ENCODE measurements at places on chromosomes 11 and 22. TPM values are rescaled to one million over a fixed set of nuclear protein-coding genes. Genes with fewer than 3 reads are reported as not detected.

Gene ZP1
- 1.3 TPM for total RNA-seq

Gene MUC6
- total RNA-seq: 1.3 TPM

Gene CDC45
- 0.98 TPM for total RNA-seq

Gene IRAG1
- 3.1 TPM for total RNA-seq

Gene TYR
- 0.19 TPM for total RNA-seq

Gene ZBED4
- 16.2 TPM for total RNA-seq

Gene NPTXR
- 12.5 TPM for total RNA-seq

DNA sequence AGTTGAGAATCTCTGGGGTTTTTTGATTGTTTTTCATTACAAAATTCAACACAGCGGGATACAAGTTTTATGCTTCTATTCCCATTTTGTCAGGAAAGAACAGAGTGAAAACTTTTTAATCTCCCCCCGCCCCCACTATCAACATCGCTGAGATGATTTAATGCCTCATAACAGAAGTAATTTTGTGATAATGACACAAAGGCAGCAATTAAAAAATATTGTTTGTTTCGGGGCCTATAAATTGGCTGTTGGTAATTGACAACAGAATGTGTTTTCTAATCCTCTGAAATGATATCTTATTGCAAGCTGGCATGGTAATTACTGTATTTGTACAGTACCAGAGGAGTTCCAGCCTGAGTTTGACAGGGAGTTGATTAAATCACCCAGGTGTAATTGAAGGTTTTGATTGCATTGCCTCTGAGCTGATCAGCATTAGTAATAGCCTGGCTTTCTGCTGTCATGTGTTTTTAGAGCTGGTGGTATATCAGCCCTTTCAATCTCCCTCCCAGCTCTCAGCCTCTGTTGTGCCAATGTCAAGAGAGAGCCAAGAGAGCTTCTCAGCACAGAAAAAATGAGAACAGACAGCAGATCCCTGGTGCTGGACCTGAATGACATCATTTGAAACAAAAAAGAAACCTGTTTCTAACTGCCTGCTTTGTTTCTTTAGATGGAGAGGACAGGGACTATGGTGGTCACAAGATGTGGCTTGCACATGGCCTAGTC lies 265.1 kb downstream of the FAM76B start:
- ATAC-seq: peak; percentile 81

DNA sequence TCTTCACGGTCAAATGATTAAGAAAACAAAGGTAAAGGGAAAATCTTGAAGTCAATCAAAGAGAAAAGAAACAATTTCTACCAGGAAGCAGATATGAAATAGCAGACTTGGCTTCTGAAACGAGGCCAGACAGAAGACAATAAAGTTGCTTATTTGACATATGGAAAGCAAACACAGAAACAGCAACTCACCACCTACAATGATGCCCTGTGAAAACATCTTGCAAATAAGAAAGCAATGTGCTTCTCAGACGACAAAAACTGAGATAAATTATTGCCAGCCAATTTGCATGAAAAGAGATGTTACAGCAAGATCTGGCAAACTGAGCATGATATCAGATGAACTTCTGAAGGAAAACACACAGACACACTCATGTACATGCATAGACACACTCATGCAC lies 45.9 kb upstream of the CTSC start:
- no peak for ATAC-seq

GRCh38 chr22:19984851-19985811 lies 31.5 kb downstream of the ARVCF start:
- no peak for ATAC-seq

- no peak for ATAC-seq
These were observed 122.2 kb downstream of the ARL14EP start for GRCh38 chr11:30445056-30445455.

- ATAC-seq: no peak
These were observed 26.6 kb upstream of the ACER3 start for GRCh38 chr11:76834151-76834550.

- no peak for ATAC-seq
These were observed 10.8 kb upstream of the IFITM3 start for GRCh38 chr11:331358-332060.

- no peak for ATAC-seq
These were observed 35.5 kb downstream of the MSANTD4 start for GRCh38 chr11:105986554-105986953.

DNA sequence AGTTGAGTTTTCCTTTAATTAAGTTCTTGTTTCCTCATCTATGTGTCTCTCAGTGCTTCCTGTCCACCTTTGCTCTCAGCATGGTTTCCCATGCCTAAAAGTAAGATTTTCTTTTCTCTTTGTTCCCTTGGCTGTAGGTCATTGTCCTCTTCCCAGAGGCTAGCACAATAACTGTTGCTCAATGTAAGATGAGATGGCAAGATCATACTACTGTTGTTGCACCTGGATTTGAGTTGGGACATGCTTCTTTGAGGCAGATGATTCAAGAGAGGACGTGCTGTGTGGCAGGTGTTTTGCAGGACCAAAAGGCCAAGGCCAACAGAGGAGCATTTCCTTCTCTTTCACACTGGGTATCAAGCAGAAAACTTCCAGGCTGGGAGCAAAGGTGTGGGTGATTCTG lies 11.3 kb upstream of the NELL1 start:
- ATAC-seq: no peak

GRCh38 chr11:86938900-86939880 lies 16.0 kb downstream of the FZD4 start:
- ATAC-seq: peak; percentile 49

GRCh38 chr11:100741866-100742625 lies 55.0 kb downstream of the ARHGAP42 start:
- ATAC-seq: no peak

- no peak for ATAC-seq
These were observed 29.1 kb downstream of the OR52K1 start for GRCh38 chr11:4511282-4512245.

DNA sequence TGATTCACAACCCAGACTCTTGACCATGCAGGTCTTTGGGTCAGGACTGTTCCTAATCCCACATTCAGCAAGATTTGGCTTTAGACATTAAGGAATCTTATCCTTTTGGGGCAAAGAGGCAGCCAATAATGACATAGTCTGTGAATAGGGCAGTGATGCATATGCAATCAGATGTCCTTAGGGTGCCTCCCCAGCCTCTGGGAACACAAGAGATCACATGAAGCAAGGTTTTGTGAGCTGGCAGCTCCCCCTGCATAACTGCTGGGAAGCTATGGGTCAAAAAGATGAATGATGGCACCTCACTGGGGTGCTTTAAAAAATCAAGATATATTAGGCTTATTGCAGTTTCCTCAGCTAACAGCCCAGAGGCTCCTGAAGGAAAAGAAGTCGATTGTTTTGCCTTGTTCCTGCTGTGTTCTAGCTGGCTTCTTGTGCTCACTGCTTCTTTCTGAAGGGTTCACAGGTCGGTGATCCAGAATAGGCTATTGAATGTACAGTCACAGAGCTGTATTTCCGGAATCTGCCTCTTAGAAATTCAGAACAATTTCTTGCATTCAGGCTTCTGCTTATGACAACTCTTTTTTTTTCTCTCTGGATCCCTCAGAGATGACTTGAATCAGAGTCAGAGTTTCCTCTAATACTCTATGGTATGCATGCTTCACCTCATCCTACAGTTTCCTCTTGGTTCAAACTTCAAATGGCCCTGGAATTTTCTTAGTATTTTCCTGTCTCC lies 31.7 kb downstream of the INSC start:
- ATAC-seq: peak; percentile 82

GRCh38 chr11:19703211-19703610 lies 9.4 kb upstream of the NAV2 start:
- ATAC-seq: no peak

- ATAC-seq: no peak
These were observed 934 bp upstream of the TMEM132A start for GRCh38 chr11:60923326-60923725.

DNA sequence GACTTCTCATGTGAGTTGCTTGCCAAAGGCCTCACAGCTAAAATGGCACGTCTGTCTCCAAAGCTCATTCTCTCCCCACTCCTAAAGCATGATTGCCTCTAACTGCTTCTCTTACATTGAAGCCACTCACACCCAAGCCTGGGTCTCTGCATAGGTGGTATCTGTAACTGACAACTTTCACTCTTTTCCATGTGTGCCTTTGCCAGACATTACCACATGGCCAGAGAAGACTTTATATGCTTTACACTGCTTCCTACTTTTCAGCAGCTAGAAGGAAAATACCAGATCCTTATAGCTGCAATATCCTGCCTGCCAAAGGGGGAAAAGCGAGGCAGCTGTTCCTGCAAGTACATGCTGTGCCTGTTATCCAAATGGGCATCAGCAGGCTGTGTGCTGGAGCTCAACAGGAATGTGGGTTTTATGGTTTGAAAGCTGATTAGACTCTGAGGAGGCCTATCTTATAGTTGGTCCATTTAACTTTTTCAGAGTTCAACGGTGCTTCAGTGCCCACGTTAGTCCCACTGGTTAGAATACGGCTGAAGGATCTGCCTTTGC lies 547.1 kb downstream of the RAB38 start:
- ATAC-seq: no peak

GRCh38 chr11:107842412-107843100 lies 16.0 kb downstream of the SLC35F2 start:
- ATAC-seq: no peak

DNA sequence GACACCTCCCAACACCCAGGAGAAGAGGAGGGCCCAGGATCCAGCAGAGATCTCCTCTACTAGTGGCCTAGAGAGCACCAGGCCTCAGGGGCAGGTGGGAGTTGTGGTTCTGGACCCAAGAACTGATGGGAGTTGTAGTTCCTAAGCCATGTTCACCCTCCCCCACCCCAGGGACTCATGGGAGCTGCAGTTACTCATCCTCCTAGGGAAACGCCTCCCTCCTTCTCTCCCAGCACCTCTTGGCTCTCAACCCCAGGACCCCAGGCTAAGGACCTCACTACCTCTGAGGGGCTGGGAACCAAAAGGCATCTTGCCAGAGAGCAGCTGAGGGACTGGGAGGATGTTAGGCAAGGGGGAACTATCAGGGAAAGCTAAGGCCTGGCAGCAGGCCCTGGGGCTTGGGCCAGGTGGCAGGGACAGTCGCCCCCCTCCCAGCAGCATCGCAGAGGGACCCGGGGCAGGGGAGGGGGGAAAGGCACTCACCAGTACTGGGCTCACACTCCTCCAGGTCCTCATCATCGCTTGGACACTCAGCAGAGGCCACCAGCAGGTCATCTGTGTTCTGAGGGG lies 28.9 kb downstream of the SLC22A12 start:
- peak; percentile 77 for ATAC-seq

DNA sequence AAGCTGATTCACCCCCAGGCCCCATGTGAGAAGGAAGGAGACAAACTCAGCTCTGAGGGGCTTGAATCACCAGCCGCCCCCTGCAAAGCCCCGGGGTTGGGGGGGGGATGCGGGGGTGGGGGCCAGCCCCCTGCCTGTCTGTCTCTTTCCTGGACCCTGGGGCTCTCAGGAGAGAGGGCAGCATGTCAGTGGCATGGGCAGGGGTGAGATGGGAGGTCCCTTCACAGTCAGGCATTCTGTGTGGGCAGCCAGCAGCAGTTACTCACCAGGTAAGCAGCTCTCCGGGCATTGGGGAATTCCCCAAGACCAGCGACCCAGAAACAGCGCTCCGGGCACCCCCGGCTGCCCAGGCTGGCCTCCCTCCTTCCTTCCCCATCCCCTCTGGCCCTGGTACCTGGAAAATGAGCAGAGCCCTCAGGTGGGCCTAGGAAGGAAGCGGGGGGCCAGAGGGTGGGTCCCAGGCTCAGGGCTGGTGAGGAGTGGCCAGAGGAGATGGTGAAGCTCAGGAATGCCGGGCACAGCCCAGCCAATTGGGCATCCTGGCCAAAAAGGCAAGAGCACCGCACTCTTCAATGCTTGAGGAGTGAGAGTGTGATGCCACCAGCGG lies 4.2 kb upstream of the LIF start:
- no peak for ATAC-seq

All from motor neuron (in vitro differentiated cells).